ENCODE measurements at places on chromosomes 12 and 14.

GRCh38 chr14:105376521-105377440 is 21.6 kb upstream of the TEX22 start:
- DNase-seq: no peak

DNA sequence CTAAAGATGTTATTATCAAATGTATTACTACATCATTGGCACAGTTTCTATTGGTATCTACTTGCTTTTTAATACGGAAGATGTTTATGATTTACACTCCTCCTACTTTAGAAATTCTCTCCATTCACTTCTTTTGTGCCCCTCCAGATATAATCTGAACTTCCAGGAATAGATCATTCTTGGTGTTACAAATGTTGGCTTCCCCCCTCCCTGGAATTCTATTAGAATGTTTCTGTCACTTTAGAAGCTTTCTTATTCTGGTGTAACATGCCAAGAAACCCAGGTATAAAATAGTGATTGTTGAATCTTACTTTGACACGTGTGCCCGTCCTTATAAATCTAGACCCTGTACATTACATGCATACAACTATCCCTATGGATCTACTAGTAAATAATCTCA is 1.2 kb upstream of the WDR20 start:
- DNase-seq: no peak

DNA sequence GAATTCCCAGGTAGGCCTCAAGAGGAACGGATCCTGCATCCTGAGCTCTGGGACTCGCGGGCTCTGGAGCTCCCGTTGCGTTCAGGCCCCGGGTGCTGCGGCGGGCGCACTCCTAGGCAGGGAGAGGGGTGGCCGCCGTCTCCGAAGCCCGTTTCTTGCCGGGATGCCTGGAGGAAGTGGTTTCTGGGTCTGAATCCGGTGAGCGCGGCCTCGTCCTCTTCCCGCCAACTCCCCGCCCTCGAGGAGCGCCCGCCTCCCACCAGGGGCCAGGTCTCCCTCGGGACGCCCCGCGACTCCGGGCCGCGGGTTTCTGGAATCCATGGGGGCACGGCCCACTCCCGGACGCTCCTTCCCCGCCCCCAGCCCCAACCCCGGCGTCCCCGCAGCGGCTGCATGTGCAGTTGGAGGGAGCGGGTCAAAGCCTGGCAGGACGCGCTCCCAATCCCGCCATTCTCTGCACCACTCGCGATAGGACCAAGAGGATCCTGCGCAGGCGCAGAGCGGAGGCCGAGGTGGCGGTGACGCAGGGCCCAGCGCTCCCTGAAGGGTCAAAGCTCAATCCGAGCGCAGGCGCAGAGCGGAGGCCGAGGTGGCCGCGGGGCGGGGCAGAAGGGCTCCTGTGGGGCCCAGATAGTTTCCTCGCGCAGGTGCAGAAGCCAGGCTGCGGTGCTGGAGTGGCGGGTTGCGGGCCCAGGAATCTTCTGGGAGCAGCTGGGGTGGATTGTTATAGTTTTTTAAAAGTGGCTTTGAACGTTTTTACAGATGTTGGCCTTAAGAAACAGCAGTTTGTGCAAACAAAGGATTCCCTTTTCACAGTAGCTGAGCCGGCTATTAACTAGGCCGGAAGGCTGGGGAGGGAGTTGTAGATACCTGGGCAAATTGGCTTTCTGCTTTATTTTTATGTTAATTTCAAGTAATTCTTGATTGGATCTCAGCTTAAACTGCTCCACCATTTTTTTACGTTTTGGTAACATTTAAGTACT is 796.4 kb downstream of the AACS start:
- no peak for DNase-seq

DNA sequence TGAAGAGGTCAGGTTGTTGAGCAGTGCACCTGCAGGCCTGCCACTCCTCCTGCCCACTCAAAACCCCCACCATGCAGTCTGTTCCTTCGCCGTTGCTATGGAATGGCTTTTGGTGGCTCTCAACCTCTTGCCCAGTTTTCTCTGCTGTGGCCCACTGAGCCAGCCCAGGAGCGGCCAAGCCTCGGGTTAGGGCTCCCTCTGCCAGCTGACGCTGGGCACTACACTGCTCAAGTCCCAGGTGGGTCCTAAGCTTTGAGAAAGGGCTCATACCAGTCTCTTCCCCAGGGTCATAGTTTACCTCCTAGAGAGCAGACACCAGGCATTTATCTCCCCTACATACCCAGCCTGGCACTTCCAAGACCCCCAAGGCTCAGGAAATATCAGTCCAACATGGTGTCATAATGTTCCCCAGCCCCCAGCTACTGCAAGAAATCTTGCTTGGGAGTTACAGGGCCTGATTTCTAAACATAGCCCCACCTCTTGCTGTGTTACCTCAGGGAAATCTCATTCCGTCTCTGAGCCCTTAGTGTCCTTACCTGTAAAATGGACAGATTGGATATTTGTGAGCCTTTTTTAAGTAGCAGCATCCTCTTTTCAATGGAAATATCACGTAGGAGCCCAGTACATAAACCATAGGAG is 59.4 kb downstream of the TSPAN11 start:
- DNase-seq: peak; percentile 58

DNA sequence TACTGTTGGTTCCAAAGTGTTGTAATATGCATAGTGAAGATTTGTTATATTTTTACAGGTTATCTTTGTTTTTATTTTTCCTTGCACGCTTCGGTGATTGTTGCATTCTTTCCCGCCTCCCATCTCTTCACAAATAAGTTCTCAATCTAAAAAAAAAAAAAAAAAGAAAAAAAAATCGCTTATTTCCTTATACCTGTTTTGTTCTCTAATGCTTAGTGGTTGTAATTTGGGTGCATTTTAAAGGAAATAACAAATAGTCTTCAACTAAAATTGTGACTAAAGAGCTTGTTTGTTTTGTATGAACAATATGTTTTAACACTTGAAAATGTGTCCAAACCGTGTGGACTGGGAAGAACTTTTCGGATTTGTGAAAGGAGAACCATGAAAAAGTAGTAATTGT is 1.5 kb downstream of the CAND1 start:
- DNase-seq: no peak

GRCh38 chr14:56501909-56502530 is 77.6 kb upstream of the TMEM260 start:
- DNase-seq: no peak

DNA sequence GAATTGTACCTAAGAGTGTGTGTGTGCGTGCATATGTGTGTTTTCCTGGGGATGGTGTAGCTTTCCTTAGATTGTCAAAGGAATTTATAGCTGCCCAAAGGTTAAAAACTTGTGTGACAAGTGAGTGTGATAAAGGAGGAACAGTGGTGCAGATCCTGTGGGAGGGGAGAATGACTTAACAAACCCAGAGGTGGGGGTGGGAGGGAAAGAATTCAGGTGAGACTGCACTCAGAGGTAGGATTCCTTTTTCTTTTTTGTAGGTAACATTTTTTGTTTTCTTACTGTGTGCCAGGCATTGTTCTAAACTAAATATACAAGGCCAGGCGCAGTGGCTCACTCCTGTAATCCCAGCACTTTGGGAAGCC is 45.3 kb upstream of the SINHCAF start:
- DNase-seq: no peak

DNA sequence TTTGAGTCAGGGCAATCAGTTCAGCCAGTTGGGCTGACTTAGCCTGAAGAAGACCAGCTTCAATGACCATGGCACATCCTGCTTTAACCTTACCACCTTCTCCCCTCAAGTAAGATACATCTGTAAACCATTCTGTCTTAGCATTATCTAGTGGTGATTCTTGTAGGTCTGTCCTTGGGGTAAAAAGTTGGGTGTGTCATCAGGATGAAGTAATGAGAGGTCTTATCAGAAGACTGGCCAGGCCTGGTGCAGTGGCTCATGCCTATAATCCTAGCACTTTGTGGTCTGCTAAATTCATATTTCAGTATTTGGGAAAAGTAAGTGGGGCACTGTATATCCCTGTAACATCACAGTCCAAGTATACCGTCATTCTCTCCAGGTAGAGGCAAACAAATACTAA is 19.1 kb downstream of the SINHCAF start:
- DNase-seq: no peak

DNA sequence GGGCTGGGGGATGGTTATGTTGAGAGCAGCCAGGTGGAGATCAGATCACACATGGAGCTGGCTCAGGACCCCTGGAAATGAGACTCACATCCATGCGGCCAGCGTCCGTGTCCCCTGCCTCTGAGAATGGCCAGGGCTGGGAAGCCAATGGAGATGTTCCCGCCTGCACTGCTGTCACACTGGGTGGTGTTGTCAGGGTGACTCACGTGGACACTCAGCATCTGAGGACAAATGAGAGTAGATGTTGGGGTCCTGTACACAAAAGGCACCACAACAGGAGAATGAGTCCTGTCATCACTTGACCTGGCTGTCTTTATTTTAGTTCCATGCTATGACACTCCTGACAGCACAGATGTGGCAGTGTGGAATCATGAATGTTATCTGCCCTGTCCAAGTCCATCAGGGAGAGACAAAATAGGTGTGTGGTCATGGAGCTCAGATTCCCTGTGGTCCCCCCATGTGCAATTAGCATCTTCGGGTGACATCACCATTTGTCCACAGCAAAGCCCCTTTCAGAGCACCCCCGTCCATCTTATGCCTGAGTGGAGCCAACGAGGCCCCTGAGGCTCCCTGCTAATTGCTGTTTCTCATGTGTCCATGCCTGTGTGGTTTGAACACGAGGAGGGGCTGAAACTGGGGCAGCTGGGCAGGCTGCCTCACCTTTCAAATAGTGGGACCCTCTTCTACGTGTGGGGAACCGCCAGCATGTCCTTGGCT is 393.5 kb downstream of the AACS start:
- no peak for DNase-seq

DNA sequence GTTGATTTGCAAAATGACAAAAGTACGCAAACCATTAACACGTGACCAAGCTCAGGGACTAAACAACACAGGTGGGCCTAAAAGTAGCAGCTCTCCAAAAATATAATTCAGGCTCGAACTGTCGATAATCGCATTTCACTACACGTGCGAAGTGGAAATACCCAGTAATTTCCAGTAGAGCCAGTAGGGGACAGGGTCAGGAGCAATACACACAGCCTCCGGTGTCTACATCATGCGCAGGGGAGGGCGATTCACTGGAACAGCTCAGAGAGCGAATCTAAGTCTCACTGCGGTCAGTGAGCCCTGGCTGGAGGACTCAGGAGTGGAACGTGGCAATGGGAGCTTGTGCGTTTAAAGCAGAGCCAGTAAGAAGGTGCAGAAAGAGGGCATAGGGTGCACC is 40.4 kb downstream of the SETD3 start:
- no peak for DNase-seq

- no peak for DNase-seq
Observed at GRCh38 chr12:43337571-43338444, 214.2 kb downstream of the ADAMTS20 start.

DNA sequence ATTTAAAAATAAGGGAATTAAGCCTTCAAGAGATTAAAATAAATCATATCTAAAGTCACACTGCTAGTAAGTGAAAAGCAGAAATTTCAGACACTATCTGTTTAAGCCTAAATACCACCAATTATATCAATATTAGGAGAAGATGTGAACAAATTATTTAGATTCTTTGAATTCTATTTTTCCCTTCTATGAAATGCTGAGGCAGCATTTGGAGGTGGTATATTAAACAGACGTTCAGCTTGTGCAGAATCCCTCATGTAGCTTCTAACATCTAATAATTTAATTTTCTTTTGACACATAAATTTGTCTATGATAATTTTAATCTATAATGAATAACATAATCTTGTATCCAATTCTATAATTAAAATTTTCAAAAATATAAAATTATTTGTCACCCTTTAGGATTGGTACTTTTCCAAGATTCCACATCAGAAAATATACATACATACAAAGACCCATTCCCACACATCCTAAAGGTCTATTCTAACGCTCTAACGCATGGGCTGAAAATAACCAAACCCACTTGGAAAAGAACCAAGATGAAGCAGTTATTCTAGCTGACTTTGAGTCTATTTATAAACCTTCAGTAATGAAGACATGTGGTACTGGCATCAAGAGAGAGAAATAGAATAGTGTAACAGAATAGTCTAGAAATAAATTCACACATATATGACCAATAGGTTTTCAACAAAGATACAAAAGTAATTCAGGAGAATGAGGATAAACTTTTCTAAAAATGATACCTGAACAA is 751.8 kb downstream of the GALC start:
- no peak for DNase-seq

DNA sequence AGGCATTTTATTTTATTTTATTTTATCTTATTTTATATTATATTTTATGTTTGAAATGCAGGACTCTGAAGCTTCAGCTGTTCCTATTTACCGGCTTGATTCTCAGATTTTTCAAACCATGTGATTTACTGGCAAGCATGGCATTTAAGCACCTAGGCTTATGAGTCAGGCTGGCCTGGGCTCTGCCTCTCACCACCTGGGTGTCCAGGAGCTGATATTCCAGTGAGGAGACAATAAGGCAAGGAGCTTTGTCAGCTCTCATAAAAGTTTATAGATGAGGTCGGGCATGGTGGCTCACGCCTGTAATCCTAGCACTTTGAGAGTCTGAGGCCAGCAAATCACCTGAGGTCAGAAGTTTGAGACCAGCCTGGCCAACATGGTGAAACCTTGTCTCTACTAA is 2.1 kb downstream of the DAO start:
- no peak for DNase-seq

DNA sequence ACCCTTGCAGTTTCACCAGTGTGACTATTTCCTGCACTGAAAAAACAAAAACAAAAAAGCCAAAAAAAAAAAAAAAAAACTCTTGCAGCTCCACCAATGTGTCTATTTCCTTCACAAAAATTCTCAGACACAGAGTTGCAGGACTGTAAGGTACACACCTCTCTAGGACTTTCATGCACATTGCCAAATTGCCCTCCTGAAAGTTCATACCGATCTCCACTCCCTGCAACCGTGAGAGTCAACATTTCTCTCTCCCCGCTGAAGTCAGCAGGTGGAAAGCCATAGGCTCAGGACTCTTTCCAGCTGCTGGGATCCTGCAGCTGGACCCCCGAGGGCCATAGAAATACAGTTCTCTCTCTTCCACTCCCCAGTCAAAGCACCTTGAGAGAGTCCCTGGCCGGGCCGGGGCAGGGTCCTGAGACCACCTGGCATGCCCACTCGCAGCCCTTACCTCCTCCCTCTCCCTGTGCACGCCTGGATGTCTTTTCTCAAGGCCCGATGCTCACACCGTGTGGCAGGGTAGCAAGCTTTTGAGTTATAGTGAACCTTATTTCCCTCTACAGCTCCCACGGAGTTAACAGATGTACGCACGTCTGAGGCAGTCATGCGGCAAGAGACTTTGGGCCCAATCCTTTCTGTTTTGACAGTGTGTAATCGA is 23.6 kb downstream of the MMAB start:
- DNase-seq: no peak

GRCh38 chr14:26394150-26394810 is 203.6 kb downstream of the NOVA1 start:
- no peak for DNase-seq

Measured in germinal center (tissue), 1 donor.